ENCODE measurements at places on chromosomes 13 and 19.

DNA sequence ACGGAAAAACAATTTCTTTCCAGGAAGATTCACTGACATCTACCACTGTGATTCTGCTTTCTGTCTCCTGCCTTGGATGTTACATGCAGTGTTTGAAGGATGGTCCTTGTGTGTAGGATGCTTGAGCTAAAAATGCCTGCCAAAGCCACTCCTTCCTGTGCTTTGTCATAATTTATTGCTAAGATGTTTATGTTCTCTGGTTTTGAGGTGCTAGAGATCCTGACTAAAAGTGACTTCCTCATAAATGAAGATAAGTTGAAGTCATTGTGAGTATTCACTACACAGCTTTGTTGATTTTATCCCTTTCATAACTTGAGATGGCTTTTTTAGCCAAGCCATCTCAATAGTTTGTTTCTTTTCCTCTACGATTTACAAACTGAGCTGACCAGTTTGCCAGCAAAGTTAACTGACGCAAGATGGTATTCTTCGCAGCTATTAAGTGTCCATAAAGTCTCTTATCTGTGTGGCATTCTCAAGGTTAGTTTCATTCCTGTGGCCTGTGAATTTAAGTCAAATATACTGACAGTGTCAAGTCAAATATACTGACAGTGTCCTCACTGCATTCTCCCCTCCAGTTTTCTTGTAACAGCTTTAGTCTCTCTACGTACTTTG is 15.7 kb upstream of the FBXL3 start:
- peak; percentile 61 for DNase-seq

DNA sequence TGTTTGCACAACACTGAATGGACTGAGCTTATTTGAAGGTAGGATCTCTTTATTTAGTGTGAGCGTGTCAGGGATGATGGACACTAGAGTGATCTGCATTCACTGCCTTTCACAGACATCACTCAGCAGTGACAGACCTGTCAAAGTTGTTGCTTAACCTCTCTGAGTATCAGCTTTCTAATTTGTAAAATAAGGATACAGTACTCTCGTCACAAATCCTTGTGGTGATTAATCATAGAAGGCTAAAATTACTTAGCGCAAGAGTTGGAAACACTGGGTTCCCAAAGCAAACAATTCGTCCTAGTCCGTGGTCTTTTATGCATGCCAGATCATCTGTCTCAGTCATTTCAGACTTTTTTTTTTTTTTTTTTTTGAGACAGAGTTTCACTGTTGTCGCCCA is 16.6 kb downstream of the CARD8 start:
- no peak for DNase-seq

GRCh38 chr13:28611654-28612131 is 47.2 kb upstream of the POMP start:
- peak; percentile 92 for DNase-seq

DNA sequence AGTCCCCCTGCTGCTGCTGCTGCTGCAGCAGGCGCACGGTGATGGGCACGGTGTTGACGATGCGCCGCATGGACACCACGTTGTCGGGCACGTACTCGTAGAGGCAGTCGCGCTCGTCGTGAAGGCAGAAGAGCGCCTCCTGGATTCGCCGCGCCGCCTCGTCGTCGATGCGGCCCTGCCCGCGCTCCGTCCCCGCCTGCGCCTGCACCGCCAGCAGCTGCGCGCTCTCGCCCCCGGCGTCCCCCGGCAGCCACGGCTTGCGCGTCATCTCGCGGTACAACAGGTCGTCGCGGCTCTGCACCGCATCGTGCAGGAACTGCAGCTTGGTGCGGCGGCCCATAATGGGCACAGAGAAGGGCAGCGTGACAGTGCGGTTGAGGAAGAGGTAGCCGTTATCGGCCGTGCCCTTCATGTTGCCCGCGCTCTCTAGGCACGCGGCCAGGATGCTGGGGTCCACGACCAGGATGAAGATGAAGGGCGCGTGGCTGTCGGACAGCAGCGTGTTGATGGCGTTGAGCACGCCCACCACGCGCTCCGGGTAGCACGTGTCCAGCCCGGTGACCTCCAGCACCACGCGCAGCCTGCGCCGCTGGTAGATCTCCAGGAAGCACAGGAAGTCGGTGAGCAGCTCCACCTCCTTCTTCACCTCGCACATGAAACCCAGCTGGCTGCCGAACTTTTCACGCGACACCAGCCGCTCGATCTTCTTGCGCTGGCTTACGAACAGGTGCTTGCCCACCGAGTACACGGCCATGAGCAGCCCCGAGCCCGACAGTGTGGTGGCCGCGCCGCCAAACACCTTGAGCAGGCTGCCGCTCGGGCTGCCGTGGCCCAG is 8.1 kb downstream of the NKPD1 start:
- DNase-seq: no peak

- DNase-seq: no peak
Measured at GRCh38 chr13:37416291-37417059, 182.1 kb downstream of the POSTN start.

DNA sequence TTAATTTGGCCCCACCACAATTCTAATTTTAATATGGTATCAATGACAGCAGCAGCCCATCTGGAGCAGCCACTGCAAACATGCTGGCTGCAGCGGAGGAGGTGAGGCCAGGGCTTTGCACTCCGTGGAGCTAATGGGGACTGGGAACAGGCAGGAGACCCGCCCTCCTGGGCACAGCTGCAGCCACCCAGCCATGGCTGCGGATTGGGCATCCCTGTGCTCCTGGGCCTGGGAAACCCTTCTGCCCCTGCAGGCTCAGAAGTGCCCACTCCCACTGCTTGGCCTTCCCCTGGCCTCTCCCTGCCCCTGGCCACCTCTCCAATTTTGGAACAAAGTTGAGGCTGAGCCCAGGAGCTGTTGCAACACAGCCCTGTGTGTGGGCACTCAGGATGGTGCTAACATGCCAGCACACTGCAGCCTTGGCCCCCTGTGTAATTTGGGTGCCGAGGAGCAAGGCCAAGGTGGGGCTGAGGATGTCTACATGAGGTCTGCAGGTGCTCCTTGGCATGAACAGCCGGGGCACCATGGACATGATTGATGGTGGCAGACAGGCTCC is 123.6 kb downstream of the PCDH9 start:
- no peak for DNase-seq

DNA sequence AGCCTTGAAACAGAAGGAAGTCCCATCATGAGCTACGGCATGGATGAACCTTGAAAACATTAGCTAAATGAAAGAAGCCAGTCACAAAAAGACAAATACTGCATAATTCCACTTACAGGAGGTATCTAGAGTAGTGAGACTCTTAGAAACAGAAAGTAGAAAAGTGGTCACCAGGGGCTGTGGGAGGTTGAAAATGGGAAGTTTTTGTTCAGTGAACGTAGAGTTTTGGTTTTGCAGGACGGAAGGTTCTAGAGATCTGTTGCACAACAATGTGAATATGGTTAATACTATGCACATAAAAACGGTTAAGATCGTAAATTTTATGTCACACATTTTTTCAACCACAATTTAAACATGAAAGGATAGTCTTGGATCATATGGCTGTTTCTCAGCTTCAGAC is 11.9 kb upstream of the SLC10A2 start:
- peak; percentile 98 for DNase-seq
